ENCODE measurements at places on chromosomes 1 and 21. TPM values are rescaled to one million over a fixed set of nuclear protein-coding genes. Genes with fewer than 3 reads are reported as not detected.

The LCK gene
- 1.4 TPM for total RNA-seq

The CYP4B1 gene
- not detected for total RNA-seq

The RFX5 gene
- total RNA-seq: 108 TPM

The EDN2 gene
- not detected for total RNA-seq

The TIAM1 gene
- total RNA-seq: 1.6 TPM

The LY9 gene
- 0.23 TPM for total RNA-seq

The CELA3B gene
- not detected for total RNA-seq

The LCE1B gene
- 0.66 TPM for total RNA-seq

The ATP1A2 gene
- total RNA-seq: 1.3 TPM

The RASSF5 gene
- 6.9 TPM for total RNA-seq

The PLA2G2A gene
- 0.41 TPM for total RNA-seq

The SPRR2F gene
- 0.41 TPM for total RNA-seq

The FCRL2 gene
- total RNA-seq: 0.21 TPM
